Stimulated activated CD4-positive, alpha-beta T cell treated with anti-CD3 and anti-CD28 coated beads, Interleukin-2, amount 100 ng/mL, for 24 hours (primary cell): ENCODE measurements at places on chromosomes 16 and 17.

GRCh38 chr16:2966808-2967191 lies 2.3 kb upstream of the PAQR4 start:
- DNase-seq = no peak

DNA sequence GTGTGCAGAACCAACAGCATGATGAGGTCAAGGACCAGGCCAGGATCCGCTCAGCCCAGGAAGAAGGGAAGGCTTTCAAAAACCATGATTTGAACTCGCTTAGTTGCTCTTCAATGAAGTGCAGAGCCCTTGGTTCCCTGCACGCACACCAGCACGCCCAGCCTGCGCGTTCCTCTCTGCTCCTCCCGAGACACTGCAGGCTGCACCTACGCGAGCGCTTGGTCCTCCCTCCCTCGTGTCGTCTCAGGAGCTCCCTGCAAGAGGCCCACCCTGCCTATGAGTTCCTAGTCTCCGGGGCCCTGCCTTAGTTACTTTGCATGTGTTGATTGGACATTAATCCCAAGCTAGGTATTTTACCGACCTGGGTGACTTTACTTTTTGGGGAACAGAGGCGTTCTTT lies 132.9 kb upstream of the TNRC6C start:
- no peak for DNase-seq

- no peak for DNase-seq
Measured at GRCh38 chr16:55585631-55586030, 19.1 kb downstream of the CAPNS2 start.

GRCh38 chr16:31479751-31480150 lies 3.2 kb upstream of the SLC5A2 start:
- no peak for DNase-seq

DNA sequence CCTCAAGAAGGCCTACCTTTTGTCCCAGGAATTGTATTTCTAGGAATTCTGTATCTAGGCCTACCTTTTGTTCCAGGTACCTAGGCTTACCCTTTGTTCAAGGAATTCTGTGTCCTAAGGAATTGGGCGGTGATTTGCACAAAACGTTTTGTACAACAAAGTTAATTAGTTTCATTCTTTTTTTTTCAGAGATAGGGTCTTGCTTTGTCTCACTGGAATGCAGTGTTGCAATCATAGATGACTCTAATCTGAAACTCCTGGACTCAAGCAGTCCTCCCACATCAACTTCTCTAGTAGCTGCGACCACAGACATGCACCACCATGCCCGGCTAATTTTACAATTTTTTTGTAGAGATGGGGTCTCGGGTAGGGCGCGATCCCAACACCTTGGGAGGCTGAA lies 7.0 kb downstream of the CDR2L start:
- DNase-seq = no peak

GRCh38 chr16:65105171-65105570 lies 16.7 kb downstream of the CDH11 start:
- no peak for DNase-seq

- DNase-seq = no peak
Measured at GRCh38 chr16:73794994-73795393, 501.6 kb upstream of the PSMD7 start.

DNA sequence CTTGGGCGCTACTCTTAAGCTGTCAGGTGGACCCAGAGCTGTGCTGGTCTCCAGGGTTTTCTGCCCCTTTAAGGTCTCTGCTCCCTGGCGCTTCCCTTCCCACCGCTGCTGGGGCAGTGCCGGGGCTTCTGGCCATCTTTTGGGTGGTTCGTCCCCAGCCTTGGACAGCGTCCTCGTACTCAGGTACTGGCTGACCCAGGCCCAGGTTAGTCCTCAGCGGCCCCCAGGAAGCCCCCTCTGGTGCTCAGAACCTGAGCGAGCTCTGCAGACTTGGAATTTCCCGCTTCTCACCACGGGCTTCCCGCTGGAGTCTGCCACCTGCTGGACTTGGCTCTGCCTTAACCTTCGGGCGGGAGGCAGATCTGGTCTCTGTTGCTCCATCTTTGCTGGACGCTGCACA lies 94.1 kb upstream of the ZNF750 start:
- no peak for DNase-seq

DNA sequence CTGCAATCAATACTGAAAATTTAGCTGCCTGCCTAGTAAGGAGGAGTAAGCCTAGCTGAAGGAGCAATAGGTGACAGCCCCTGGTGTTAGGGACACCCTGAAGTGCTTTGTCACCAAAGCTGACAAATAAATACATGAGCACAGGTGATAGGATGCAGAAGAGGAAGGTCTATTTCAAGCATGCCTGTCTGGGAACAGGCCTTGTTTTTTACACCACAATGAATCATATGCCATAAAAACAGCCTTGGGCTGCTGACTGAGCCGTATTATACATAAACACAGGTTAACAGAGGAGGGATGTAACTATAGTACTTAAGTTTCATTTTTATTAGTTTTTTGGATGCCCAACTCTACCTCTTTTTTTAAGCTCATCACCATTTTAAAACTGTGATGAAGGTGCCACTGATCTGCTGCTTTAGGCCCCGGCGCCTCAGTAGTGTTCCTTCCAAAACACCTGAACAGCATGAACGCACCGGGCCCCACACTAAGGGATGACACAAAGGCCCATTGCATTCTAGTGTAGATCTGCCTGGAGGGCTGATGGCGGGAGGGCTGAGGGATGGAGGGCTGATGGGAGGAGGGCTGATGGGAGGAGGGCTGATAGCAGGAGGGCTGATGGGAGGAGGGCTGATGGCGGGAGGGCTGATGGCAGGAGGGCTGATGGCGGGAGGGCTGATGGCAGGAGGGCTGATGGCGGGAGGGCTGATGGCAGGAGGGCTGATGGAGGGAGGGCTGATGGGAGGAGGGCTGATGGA lies 150.3 kb downstream of the AATF start:
- DNase-seq = no peak

- no peak for DNase-seq
Measured at GRCh38 chr16:79422064-79422463, 178.5 kb downstream of the MAF start.

- no peak for DNase-seq
Measured at GRCh38 chr16:70801611-70802010, 653 bp upstream of the VAC14 start.

GRCh38 chr17:4693416-4693815 lies 10.5 kb downstream of the PELP1 start:
- DNase-seq = no peak

GRCh38 chr16:20040011-20040410 lies 33.7 kb downstream of the GPR139 start:
- DNase-seq = no peak

- DNase-seq = no peak
Measured at GRCh38 chr16:75527825-75528299, 8.0 kb downstream of the CHST5 start.

GRCh38 chr16:57635266-57636097 lies 7.1 kb downstream of the ADGRG1 start:
- DNase-seq = no peak

DNA sequence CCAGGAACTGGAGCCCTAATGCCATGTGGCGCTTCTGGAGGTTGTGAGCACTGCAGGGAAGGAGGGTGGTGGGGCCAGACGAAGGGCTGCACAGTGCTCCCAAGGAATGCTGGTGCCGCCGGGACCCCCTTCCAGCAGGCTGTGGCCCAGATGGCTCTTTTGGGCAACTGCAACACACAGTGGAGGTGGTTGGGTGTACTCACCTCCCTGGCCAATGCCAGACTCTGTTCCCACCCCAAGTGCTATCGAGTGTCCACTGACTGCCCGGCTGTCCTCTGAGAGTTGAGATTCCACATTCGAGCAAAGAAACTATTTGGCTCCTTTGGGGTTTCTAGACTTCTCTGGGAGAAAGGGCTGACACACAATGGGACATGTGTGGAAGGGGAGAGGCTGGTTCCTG lies 167.9 kb downstream of the RGS9 start:
- DNase-seq = no peak

DNA sequence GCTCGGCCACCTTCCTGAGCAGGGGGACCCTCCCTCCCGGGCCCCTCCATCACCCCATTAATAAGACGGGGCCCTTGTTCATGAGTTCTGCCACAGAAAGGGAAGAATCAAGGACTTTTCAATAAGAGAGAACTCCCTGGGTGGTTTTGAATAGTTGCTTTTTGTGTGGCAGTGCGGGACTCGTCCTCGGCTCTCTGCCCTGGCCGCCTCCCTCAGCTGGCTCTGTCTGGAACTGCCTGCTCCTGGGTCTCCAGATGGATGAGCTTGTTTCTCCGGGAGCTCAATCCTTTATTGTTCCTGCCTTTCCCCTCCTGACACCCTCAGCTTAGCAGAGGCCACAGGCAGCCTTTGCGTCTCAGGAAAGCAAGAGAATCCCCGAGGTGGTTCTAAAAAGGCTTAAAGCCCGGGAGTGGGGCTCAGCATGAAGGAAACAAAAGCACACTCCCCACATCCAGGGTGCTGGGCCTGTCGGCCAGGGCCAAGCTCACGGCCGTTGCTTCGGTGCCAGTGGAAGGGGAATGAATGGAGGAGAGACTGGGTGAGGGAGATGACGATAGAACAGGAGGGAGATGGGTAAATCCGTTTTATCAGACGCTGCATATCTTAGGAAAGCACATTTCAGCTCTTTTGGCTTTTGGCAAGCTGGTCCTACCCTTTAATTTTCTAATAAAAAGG lies 60.2 kb downstream of the RAI1 start:
- DNase-seq = no peak

DNA sequence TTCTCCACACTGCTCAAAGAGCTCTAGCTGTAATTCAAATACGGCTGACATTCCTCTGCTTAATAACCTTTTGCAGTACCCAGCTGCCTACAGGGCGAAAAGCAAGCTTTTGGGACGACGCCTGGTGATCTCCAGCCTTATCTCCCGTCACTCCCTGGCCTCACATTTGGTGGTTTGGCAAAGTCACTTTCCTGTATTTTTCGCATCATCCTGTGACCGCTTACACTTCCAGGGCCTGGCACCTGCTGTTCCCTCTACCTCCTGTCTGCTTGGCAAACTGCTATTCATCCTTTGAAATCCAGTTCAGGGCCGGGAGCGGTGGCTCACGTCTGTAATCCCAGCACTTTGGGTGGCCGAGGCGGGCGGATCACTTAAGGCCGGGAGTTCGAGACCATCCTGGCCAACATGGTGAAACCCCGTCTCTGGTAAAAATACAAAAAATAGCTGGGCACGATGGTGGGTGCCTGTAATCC lies 2.7 kb upstream of the BHLHA9 start:
- DNase-seq = no peak
